ENCODE measurements at places on chromosomes 11 and 22.

GRCh38 chr11:57698843-57699365, 13.1 kb downstream of the MED19 start:
- DNase-seq = no peak

- DNase-seq = no peak
These were observed 83.8 kb upstream of the BID start for GRCh38 chr22:17858033-17858432.

DNA sequence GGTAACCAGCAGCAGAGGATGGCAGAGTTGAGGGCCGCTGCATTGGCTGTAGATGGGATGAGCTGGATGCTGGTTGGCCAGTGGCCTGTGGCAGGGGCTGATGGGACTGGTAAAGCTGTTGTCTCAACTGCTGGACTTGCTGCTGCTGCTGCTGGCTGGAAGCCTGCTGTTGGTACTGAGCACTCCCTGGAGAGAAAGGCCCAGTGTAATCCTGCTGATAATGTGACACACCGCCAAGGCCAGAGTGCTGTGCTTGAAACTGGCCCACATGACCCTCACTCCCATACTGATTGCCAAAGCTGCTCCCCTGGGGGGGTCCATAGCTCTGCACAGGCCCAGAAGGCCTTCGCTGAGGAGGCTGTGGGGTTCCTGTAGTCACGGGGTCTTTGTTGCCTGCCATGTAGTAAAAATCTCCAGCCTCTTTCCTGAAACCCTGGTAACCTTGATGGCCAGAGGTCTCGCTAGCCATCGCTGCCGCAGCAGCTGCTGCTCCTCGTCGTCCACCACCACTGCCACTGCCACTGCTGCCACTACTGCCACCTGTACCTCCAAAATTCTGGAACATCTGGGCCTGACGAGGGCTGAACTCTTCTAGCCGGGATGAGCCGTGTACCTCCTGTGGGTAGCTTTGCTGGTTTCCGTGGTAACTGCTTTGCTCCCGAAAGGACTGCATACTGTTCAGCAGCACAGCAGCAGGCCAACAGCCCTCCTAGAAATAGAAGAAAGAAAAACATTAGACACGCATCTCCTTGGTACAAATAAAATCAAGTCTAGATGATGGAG, 55.6 kb downstream of the TCF20 start:
- DNase-seq = peak; percentile 68

GRCh38 chr22:31140746-31141145, 438 bp upstream of the PLA2G3 start:
- DNase-seq = peak; percentile 61

GRCh38 chr11:104556606-104557301, 341.5 kb downstream of the CASP12 start:
- no peak for DNase-seq
